ENCODE measurements at places on chromosomes 5 and 9. TPM values are rescaled to one million over a fixed set of nuclear protein-coding genes. Genes with fewer than 3 reads are reported as not detected.

DNA sequence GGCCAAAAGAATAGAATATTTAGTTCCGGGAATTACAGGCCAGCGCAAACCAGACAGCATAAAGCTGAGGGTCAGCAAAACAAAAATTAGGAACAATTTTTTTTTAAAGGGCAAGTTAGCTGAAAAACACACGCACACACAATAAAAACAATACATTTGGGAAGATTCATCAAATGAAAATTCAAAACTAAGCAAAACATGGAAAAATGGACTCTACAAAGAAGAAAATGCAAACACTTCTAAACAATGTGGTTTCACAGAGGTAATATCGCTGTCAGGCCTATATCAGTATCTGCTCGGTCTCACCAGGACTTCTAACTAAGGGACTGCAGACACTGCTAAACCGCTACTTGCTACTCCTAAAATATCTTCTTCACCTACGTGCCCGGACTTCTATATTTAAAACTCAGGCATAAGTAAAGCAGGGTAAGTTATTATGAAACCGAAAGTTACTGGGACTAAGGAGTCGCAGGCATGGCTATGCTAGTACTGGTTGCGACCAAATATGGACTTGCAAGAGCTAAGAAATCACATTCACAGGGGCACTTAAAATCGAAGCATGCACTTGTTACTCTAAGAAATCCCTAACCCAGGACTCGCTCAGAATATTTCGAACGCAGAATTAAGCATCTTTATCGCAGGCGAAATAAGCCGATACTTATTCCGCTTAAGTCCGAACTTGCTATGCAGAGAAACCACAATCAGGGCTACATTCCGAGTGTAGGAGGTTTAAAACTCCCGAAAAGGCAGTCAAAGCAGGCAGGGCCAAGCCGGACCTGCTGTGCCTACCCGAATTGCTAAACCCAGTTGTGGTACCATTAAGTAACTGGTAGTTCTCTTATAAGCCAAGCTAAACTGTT, 2.3 kb downstream of the ANXA2R start:
- H3K4me3 ChIP-seq: peak overlapping the region; percentile 33
- H3K27me3 ChIP-seq: no peaks in the 10 kb centered on the region
- H3K4me1 ChIP-seq: no peaks in the 10 kb centered on the region
- H3K27ac ChIP-seq: peak overlapping the region; percentile 93

Gene SPOCK1
- polyA plus RNA-seq: 11.3 TPM

GRCh38 chr9:135647884-135648283, 8.5 kb upstream of the GLT6D1 start:
- no peaks in the 10 kb centered on the region for H3K27me3 ChIP-seq
- no peak overlapping the region for H3K27ac ChIP-seq
- no peaks in the 10 kb centered on the region for H3K36me3 ChIP-seq
- H3K4me1 ChIP-seq: no peaks in the 10 kb centered on the region
- DNase-seq: no peak
- no peak overlapping the region for H3K4me3 ChIP-seq

DNA sequence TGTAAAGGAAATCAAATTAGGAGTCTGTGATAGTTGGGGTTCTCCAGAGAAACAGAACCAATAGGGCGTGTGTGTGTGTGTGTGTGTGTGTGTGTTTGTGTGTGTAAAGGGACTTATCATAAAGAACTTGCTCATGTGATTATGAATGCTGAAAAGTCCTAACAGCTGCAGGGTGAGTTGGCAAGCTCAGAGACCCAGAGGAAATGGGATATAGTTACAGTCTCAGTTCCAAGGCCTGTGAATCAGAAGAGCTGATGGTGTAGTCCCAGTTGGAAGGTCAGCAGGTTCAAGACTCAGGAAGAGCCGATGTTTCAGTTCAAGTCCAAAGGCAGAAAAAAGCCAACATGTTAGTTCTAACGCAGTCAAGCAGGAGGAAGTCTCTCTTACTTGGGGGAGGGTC, 214.2 kb downstream of the ELAVL2 start:
- H3K27ac ChIP-seq: no peak overlapping the region
- no peaks in the 10 kb centered on the region for H3K36me3 ChIP-seq
- no peak for DNase-seq

Gene TMEM171
- polyA plus RNA-seq: 7.6 TPM

Gene KCNV2
- polyA plus RNA-seq: not detected

Gene SYK
- polyA plus RNA-seq: not detected

DNA sequence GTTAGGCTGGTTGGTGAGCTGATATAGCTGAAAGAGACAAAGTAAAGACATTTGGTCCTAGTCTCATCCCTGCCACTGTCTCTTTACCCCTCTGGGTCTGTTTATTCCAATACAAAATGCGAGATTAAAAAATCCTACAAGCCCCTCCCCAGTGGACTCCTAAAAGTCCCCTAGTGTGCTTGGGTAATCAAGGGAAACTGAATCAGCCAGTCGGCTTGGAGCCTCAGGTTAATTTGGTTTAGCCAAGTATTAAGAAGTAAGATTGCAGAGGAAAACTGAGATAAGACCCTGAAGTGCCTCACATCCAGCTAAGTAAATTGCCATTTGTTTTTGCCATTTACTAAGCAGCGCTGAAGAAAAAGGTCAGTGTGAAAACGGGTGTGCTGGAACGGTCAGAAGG, 10.4 kb downstream of the NIM1K start:
- H3K36me3 ChIP-seq: no peaks in the 10 kb centered on the region
- no peaks in the 10 kb centered on the region for H3K27me3 ChIP-seq
- H3K4me3 ChIP-seq: no peak overlapping the region
- DNase-seq: no peak
- H3K27ac ChIP-seq: no peak overlapping the region

GRCh38 chr9:69295872-69296552, 29.0 kb upstream of the ENTREP1 start:
- peaks cover 13% of the 10 kb centered on the region for H3K27me3 ChIP-seq
- no peak for DNase-seq
- H3K4me1 ChIP-seq: no peaks in the 10 kb centered on the region
- H3K36me3 ChIP-seq: no peaks in the 10 kb centered on the region
- no peak overlapping the region for H3K27ac ChIP-seq
